ENCODE measurements at places on chromosomes 16 and 17.

DNA sequence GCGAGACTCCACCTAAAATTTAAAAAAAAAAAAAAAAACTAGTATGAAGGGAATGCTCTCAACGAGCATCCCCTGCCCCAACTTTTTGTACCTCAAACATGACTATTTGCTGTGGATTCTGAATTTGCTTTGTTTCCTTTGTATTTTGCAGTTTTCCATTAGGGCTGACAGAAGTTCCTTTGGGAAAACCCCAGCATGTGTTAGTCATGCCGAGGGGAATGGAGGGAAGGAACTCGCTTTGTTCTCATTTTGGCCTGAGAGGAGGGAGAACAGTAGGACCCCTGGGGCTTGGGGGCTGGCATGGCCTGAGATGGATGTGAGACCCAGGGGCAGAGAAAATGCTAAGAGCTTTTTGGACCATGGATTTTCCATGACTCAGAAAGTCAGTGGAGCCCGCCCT, 20.5 kb downstream of the KRT9 start:
- no peak for DNase-seq

GRCh38 chr17:40351359-40352236, 12.9 kb downstream of the GJD3 start:
- no peak for DNase-seq

DNA sequence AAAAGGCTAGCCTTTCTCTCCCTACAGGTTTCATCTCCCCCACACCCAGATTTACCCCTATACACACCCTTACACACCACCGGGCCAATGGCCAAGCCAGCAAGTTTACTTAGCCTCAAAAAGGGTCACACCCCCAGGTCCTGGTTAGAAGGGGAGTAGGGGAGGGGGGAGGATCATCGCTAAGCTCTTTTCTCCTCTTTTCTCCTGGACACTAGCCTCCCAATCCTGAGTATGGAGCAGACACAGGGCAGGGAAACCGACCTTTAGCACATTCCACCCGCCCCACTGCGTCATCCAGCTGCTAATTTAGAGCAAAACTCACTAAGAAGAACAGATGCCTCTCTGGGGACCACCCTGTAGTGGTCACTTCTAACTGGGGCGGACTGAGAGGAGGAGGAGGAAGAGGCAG, 4.4 kb downstream of the ACLY start:
- no peak for DNase-seq

GRCh38 chr16:35188288-35189155, 1729.1 kb downstream of the TP53TG3F start:
- DNase-seq: no peak

GRCh38 chr17:65314212-65314611, 177.0 kb downstream of the RGS9 start:
- DNase-seq: no peak

- DNase-seq: no peak
Measured at GRCh38 chr16:62821824-62822223, 785.6 kb upstream of the CDH8 start.

GRCh38 chr17:83024218-83024971, 55.0 kb upstream of the METRNL start:
- no peak for DNase-seq

- no peak for DNase-seq
Measured at GRCh38 chr16:11609474-11610120, 22.9 kb upstream of the LITAF start.

DNA sequence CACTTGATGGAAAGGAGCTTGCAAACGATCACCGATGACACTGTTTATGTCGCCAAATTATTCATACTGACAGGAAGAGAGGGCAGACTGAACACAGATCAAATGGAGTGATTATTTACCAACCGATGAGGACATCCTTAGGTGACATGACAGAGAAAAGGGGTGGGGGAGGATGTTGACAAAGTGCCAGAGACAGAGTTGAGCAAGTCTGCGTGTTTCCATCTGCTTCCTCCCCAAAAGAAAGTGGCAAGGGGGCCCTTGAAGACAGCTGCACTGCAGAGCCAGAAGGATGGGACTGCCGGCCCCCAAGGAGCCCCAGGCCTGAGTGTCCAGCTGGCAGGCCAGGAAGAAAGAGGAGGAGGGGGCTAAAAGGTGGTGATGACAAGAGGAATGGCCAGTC, 191.0 kb upstream of the RPL38 start:
- no peak for DNase-seq

DNA sequence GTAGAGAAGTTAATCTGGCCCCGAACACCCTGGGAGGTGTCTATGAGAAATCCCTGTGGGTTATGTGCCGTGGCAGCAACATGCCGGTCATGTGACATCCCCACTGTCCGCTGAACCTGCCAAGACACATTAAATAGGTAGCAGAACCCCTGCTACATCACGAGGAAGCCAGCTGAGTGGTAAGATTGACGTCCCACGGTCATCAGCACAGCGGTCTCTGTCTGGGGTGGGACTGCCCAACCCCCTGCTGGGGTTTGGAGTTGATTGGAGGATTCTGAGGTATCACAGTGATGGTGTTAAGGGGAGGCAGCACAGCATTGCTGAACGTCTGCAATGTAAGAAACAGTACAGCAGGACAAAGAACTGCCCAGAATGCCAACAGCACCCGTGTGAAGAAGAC, 2.0 kb downstream of the TMED6 start:
- no peak for DNase-seq

DNA sequence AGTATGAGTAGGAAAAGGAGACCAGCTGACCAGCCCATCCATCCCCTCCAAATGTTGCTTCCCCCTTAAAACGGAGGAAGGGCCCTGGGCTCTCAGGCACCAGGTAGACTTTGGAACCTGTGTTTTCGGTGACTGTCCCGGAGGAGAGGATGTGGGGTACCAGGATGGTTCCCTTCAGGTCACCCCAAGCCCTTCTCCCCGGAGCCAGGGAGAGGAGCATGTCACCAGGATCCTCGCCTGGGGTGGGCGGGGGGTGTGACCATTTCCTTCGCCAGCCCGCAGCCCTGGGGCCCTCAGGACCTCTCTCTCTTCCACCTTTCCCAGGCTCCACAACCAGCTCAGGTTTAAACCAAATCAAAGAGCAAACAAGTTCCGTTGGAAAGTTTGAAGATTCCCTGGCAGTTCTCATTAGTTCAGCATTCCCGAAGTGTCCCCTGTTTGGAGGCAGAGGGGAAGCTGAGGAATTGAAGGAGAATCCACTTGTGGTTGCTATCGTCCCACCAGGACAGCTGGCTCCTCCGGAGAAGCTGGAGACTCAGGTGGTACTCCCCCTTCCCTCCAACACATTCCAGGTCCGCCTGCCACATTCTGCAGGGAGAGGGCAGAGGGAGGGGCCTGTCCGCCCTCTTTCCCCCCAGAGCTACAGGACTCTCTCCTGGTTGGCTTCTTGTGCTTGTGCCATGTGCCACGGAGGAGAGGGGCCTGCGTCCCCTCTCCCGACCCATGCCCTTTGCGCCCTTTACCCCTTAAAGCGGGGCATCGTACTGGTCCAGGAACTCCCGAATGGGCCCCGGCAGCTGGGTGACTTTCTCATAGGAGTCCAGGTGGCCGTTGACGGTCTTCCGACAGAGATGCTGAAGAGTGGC, 2.0 kb downstream of the SOCS3 start:
- no peak for DNase-seq

DNA sequence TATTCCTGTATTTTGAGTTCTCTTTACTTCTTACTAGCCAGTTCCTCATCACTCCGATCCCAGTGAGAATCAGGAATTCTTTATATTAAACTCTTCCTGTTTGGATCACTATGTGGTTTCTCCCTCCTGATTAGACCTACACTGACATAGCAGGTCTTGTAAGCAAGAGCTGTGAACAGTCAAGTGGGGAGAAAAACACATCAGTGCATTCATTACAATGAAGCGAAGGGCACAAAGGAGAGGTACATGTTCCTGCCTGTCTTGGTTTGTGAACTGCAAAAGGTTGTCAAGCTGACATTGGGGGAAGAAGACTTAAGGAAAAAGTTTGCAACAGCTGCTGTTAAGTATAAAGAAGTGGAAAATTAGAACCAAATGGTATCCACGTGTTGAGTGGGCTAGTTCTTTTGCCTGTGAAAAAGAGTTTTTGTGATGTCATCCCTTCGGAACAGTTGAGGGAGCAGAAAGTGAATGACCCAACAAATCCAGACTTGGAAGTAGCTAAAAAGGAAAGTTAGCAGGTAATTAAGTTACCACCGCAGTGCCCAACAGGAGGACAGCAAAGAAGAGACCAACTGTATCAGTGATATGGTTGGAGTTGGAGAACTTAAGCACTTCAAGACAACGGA, 23.0 kb upstream of the TRIM25 start:
- DNase-seq: no peak

- no peak for DNase-seq
Measured at GRCh38 chr17:71430281-71430680, 690.5 kb upstream of the SOX9 start.

DNA sequence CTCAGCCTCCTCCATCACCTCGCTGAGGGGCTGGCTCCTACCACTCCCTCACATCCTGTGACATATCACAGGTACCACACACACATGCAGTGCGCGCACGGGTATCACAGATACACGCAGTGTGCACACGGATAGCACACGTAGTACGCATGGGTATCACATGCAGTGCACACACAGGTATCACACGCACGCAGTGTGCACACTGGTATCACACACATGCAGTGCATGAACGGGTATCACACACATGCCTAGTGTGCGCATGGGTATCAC, 30.1 kb downstream of the ACSF3 start:
- no peak for DNase-seq

GRCh38 chr16:14560523-14560922, 69.5 kb downstream of the PARN start:
- no peak for DNase-seq

- no peak for DNase-seq
Measured at GRCh38 chr16:75552951-75553350, 3.1 kb downstream of the TMEM231 start.

GRCh38 chr17:42337442-42337841, 49.1 kb downstream of the STAT5A start:
- peak; percentile 72 for DNase-seq

DNA sequence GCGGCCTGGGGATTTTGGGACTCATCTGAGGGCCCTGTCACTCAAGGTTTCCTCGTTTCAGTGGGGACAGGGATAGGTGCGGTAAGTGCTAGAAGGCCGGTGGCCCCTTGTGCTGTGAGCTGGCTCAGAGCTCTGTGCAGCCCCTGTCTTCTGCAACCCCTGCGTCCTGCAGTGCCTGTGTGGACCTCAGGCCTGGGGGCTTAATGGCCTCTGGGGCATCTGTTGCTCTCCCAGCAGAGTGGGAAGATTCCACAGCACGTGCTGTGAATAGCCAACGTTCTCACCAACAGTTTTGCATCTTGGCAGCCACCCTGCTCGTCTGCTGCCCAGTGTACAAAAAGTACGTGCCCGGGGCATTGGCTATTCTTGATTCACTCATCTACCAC, 4.9 kb downstream of the FOXC2 start:
- DNase-seq: no peak

GRCh38 chr17:1146561-1147265, 33.1 kb downstream of the ABR start:
- DNase-seq: no peak

- no peak for DNase-seq
Measured at GRCh38 chr16:84513123-84513522, 8.7 kb upstream of the MEAK7 start.

DNA sequence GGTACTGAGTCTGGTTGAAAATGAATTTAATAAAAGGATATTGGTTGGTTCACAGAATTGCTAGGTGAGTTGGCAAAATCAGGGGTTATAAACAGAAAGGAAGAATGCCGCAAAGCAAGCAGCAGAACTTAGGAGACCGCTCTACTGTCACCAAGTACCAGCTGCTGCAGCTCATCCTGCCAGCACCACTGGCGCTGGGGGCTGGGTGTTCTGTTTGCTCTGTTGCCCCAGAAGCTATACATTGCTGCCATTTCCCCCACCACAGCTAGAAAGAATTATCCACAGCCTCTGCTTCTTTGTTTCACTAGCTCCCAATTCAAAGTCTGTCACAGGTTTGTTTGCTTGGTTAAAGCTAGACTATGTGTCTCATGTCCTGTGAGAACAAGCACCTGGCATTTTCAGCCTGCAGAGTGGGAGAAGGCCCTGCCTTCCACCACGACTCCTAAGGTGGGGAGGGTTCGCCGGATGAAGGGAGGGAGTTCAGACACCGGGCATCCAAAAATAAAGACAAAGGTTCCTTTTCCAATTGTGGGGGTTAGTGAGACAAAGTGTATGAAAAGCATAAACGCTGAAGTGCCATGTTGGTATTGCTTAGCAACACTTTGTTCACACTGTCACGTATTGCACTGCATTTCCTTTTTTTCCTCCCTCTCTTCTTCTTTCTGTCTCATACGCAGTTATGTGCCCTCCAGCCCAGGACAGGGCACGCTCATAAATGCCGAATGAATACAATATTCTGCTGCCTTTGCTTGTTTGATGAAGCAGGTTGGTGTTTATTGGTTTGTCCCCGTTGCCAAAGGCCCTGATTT, 9.6 kb upstream of the CPD start:
- DNase-seq: no peak

DNA sequence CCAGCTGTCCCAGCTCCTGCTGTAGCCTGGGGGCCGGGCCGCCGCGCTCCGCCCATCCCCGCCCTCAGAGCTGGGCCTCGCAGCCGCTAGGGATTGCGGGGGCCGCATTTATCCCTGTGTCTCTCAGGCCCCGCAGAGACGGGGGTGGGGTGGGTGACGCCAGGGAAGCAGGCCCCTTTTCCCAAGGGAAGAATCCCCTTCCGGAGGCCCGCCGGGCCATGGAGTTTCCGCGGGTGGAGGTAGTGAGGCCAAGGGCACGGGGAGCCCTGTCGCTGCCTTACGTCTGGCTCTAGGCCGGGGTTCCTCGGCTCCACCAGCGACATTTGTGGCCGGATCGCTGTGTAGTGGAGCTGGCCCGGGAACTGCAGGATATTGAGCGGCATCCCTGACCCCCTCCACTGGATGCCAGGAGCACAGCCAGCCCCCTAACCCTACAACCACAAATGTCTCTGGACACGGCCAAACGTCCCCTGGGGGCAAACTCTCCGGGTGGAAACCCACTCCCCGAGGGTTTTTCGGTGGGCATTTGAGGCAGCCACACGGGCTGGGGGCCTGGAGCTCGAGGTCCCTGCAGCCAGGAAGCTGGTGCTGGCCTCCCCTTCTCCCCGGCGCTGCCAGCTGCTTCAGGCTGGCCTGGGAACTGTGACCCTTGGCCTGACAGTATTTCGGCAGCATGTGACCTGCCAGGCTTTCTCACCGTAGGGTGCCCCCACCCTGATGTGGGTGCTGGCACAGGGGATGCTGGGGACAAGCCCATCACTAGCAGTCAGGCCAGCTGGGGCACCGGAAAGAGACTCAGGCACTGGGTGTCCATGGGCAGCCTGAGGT, 12.0 kb upstream of the CD300A start:
- DNase-seq: peak; percentile 58

GRCh38 chr16:8866118-8866883, 2.5 kb downstream of the CARHSP1 start:
- no peak for DNase-seq

DNA sequence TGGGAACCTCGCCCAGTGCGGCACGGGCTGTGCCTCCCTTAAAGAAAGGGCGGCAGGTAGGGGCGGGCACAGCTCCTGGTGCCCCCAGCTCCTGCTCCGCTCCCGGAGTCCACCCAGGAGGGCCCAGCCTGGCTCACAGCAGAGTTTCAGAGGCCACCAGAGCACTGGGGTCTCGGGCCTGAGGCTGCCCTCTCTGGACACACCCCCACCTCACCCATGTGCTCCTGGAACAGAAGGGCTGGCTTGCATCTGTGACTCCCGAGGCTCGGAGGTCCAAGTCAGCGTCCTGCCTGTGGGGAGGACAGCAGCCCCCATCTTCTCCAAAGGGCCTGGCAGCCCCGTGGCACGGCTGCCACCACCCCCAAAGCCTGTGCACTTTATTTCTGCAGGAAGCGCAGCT, 62.7 kb downstream of the RBFOX3 start:
- DNase-seq: no peak

GRCh38 chr16:84928679-84929420, 82.5 kb downstream of the ZDHHC7 start:
- no peak for DNase-seq

GRCh38 chr17:4479982-4480751, 18.5 kb upstream of the SPNS2 start:
- no peak for DNase-seq

Data from GM13977 (cell line).